ENCODE measurements at places on chromosomes 5 and 9.

- DNase-seq = no peak
These were observed 67.7 kb downstream of the C5orf15 start for GRCh38 chr5:133900534-133901270.

- DNase-seq = peak; percentile 7
These were observed 132.2 kb downstream of the ARL15 start for GRCh38 chr5:54178207-54178606.

DNA sequence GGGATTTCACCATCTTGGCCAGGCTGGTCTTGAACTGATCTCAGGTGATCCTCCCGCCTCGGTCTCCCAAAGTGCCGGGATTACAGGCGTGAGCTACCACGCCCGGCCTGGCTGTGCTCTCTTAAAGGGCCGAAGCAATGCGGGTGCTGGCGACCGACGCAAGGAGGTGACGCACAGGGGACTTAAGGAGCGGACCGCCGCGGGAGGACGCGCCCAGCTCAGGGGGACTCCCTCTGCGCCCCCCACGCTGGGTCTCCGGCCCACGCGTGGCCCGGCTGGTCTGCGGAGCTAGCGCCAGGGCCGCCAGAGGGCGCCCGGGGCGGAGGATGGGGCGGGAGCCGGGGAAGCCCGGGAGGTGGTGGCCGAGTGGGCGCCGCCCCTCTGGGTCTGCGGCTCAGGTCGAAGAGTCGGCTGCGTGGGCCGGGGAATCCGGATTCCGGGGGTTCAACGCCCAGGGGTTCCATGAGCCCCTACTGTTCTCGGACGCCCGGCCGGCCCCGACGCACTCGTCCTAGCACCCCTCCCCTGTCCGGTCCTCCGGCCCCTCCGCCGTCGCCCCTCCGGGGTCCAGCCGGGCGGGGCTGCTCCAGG, 502 bp upstream of the CERCAM start:
- peak; percentile 69 for DNase-seq

DNA sequence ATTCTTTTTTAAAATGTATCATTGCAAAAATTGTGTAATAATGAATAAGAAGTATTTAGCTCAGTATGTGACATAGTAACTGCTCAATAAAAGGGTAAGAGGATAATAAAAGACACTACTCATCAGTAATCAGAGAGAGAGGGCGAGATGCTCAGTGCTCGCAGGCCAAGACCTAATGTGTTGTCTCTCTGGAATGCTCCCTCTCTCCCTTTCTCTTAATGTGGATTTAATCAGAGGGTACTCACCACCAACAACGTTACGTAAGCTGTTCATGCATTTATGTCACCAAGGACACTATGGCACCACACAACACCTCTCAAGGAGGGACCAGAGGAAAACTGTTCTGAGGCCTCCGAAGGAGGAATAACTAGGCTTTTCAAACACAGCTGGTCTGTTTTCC, 42.5 kb downstream of the WHRN start:
- DNase-seq = no peak

DNA sequence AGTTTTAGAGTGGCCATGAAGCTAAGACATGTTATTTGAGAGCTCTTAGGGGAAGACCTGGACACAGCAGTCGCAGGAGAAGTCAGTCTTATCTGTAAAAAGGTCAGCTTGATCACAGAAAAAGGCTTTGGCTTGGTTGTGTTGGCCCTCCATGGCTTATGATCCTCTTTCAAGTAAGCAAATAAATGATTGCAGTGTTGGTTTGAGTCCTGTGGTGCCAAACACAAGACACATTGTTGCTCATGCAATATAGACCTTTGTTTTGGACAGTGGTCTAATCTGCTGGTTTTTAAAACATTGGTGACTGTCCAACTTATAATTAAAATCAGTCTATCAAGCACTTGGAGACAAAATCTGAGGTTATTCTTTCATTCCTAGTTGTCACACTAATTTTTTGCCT, 54.0 kb downstream of the DOCK8 start:
- DNase-seq = peak; percentile 1

DNA sequence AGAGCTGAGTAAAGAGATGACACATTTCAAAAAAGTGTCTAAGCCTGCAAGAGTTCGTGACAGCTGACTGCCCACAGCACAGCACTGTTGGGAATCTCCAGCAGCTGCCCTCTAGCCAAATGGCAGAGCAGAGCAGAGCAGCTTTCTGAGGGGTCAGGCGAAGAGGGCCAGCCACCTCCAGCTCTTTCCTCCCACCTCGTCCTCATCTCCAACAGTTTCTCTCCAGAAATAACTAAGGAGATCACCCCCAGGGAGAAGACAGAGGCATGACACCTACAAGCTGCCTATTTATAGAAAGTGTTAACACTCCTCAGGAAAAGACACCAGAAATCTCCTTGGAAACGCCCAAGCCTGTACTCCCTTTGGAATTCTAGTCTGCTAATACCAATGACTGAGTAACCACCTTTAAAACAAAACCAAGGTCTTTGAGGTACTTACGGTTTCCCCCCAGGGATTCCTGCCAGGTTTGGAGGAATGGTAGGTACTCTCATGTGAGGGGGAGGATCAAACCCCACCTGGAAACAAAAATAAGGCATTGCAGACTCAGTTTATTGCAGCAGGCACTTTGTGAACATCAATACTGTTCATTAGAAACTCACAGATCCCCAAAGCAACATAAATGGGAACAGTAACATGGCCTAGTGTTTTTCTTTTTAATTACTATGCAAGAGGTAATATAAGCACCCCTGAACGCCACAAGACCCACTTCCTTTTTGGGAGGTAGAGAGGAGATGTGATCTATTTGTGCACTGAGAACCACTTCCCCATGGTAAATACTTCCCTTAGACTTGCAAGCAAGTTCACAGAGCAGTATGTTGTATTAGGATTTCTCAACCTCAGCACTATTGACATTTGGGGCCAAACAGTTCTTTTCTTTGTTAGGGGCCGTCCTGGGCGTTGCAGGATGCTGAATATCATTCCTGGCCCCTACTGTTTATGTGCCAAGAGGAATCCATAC, 79.3 kb downstream of the TLE1 start:
- DNase-seq = no peak

DNA sequence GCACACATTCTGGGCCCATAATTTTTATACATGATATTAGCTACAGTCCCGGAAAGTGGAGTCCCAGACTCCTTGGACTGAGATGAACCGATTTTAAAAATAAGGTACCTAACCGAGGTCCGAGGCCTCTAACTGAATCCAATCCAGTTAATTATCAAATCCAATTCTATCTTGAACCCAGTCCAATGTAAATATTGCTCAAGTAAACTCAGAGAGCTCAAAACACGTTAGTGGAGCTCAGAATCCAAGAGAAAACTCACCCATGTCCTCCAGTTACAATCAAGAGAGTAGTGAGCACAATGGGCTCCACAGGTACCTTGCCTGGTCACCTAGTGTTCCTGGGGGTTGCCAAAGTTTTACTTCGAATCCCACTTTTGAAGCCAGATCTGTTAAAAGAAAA, 37.9 kb upstream of the DIRAS2 start:
- DNase-seq = no peak

GRCh38 chr9:106878934-106879333, 16.0 kb downstream of the ZNF462 start:
- DNase-seq = no peak

DNA sequence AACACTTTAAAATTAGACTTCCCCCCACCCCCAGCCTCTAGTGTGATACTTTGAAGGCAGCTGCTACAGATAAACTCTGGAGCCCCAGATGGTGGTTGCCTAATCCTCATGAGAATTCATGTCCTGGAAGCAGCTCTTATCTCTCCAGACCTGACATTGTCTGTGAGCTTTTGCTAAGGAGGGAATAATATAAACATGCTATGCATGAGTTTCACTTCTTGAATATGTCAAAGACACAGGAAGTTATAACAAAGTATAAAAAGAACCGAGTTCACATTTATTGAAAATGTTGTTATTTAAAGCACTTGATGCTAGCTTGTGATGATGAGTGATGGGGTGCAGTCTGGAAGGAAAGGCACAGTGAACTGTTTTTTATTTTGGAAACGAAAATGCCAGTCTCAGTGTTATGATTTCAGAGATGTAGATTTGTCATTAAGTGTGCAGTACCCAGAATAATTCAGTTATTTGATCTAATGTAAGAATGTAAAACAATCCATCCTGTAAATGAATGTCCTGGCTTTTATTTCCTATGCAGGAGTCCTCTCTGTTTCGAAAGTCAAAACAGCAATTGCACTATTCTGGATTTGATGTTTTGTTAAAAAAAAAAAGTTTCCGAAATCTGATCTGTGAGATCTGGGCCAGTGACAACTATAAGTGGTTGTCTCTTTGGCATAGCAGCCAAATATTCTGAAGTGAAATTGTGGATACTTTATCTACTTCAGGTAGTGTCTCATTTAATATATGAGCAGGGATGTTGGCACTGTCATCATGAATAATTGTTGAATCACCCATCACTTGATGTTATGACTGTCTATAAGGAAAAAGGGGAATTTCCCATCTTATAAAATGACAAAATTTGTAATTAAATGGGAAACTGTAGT, 77.0 kb downstream of the ZCCHC7 start:
- no peak for DNase-seq
